ENCODE measurements at places on chromosomes 12 and 14.

DNA sequence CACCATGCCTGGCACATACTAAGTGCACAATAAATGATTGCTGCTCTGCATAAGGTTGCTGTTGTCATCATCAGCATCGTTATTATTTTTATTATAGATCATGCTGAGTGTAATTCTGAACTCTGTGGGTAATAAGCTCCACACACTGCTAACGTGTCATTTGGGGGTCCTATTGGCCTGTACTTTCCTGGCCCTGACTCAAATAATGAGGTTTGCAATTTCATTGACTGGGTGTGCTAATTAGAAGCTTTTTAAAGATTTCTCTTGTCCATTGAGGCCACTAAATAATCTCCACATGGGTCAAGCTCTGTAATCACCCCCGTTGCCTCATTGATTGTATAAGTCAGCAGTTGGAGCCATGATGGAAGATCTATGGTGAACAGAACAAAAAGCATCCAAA lies 320.8 kb upstream of the TMPO start:
- no peak for DNase-seq

GRCh38 chr12:75870878-75871277 lies 160.7 kb downstream of the PHLDA1 start:
- no peak for DNase-seq

GRCh38 chr12:115194448-115194847 lies 510.5 kb upstream of the TBX3 start:
- no peak for DNase-seq

DNA sequence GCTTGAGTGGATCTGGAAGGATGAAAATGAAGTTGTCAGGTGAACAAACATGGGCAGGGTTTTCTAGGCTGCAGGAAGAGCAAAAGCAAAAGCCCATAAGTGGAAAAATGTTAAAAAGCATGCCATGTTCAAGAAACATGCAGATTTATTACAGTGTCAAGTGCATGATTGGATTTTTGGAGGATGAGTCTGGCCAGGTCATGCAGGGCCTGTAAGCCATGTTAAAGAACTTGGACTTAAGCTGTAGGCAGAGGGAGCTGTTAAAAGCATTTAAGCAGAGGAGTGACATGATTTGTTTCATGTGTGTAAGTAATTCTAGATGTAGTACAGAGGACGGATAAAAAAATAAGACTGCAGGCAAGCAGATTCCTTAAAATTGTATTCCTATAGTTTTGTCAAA lies 16.3 kb upstream of the SINHCAF start:
- no peak for DNase-seq

DNA sequence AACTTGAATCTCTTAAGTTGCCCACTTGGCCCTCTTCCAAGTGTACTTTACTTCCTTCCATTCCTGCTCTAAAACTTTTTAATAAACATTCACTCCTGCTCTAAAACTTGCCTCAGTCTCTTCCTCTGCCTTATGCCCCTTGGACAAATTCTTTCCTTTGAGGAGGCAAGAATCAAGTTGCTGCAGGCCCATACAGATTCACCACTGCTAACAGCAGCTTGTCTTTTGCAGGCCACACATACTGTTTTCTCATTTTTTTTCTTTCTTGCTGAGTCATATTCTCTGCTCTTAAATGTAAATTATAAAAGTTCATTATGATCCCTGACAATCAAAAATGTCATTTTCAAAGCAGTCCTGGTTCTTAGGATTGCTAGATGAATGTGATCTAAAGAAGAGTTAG lies 1820.8 kb upstream of the FLRT2 start:
- no peak for DNase-seq

GRCh38 chr14:105087308-105087962 lies 22.2 kb upstream of the GPR132 start:
- no peak for DNase-seq
